Activated naive CD4-positive, alpha-beta T cell treated with anti-CD3 and anti-CD28 coated beads, Interleukin-2, amount 50 U/mL, for 16 hours (primary cell): ENCODE measurements at places on chromosomes 7 and 10.
A peak's percentile ranks its signal among the peaks of the same experiment; 100 is the strongest.

GRCh38 chr10:23584396-23584795 is 145.5 kb downstream of the OTUD1 start:
- no peak for DNase-seq

DNA sequence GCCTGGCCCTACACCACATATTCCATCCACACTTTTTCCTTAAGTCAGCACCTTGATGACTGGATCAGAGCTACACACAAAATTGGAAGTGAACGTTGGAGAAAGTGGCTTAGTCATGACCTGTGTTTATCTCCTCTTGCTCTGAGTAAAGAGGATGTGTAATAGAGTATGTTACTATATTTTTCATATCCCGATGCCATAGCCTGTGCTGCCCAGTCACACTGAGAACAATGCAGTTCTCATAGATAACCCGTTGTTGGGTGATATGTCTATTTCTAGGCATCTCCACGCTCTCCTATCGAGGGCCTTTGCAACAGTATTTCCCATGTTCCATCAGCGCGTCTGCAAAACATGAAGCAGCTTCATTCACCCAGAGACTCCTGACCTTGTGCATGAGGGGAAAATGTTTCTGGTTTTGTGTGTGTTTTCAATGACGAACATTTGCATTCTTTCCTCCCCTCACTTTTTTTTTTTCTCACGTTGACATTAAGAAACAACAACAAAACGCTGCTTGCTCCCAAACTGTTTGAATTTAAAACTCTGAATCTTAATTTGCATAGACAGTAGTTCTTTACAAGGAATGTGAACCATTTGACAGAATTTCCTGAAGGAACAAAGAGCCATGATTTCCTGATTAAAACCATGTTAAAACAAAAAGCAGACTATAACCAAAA is 43.4 kb downstream of the GRK5 start:
- DNase-seq = no peak

GRCh38 chr10:78211561-78212051 is 177.9 kb downstream of the RPS24 start:
- no peak for DNase-seq

- no peak for DNase-seq
Measured at GRCh38 chr7:101615446-101615845, 13.7 kb downstream of the MYL10 start.

- DNase-seq = no peak
Measured at GRCh38 chr10:51377932-51378599, 303.8 kb downstream of the PRKG1 start.

DNA sequence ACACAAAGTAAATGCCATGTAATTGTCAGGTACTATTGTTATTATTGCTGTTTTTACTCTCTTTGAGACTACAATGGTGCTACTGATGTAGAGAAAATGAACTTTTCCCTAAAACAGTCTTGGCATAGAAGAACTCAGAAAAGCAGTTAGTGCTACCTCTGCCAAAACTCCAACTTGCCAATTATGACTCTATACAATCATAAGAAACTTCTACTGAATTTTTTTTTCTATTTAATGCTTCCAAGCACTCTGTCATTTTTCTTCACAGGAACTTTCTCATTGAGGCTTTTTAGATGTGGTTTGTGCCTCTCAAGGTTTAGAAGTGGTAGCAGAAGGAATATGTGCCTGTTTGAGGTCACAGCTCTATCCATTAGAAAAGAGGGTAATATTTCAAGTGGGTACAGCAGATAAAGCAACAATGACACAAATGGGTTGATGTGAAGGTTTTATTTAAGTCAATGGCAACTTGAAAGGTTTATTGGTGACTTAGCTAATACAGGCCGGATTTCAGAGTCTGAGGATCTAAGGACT is 64.0 kb upstream of the FERD3L start:
- no peak for DNase-seq

GRCh38 chr7:93008833-93009232 is 108.9 kb downstream of the SAMD9 start:
- no peak for DNase-seq

- DNase-seq = no peak
Measured at GRCh38 chr7:15753887-15754579, 67.5 kb upstream of the MEOX2 start.

GRCh38 chr10:17563452-17563851 is 53.7 kb downstream of the HACD1 start:
- no peak for DNase-seq

DNA sequence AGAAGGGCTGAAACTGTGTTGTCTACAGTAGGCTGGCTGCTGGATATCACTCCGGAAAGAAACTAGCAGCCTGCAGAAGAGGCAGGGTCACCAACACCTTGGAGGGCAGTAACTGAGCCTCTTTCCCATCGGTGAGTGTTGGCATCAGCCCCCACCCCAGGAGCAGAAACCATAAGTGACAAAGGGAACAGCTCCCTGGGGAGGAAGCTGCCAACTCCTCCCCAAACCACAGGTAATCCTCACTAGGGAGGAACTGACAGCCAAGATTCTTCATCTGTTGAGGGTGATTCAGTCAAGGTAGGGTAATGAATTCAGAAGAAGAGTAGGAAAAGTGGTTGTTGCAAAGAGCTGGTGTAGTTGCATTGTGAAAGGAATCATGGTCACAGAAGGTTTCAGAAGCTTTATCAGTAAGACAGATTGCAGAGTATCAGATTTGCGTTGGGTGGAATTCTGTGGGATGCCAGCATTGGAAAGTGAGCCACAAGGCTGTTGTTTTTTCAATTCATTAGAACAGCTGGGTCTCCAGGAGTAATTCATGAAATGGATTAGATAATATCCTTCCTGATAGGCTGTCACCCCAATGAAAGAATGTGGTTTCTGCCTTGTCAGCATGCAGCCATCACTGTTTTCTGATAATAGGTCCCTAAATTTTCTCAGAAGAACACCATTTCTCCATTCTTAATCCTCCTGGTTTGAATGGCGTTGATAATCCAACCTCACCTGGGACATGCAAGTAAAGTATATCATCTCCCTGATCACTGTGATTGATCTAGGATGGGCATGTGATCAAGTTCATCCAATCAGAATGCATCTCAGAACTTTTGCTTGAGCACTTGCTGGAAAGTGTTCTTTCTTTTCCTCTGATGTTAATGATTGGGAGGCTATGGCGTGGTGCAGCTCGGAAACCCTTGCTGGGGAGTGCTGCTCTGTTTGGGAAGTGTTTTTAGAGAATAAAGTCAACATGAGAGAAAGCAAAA is 75.0 kb upstream of the CTBP2 start:
- no peak for DNase-seq

DNA sequence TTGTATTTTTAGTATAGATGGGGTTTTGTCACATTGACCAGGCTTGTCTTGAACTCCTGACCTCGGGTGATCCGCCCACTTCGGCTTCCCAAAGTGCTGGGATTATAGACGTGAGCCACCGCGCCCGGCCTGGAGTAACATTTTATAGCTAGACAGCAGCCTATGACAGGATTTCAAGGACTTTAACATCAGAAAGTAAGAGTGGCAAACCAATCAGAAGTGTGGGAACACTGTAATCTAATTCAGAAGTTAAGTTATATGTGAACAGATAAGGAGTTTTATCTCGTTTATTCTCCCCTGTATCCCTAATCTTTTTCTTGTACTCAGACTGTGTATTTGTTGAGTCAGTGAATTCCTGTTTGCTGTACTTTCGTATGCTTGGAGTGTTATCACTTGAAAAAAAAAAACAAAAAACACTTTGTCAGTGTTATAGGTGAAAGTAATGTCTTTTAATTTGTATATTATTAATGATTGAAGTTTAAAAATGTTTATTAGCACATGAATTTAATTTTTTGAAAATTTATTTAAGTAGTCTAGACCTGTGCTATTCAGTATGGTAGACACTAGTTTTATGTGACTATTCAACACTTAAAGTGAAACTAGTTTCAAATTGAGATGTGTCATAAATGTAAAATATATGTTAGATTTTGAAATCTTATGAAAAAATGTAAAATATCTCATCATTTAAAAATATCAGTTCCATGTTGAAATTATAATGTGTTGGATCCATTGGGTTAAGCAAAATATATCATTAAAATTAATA is 38.6 kb downstream of the RSBN1L start:
- DNase-seq = no peak

DNA sequence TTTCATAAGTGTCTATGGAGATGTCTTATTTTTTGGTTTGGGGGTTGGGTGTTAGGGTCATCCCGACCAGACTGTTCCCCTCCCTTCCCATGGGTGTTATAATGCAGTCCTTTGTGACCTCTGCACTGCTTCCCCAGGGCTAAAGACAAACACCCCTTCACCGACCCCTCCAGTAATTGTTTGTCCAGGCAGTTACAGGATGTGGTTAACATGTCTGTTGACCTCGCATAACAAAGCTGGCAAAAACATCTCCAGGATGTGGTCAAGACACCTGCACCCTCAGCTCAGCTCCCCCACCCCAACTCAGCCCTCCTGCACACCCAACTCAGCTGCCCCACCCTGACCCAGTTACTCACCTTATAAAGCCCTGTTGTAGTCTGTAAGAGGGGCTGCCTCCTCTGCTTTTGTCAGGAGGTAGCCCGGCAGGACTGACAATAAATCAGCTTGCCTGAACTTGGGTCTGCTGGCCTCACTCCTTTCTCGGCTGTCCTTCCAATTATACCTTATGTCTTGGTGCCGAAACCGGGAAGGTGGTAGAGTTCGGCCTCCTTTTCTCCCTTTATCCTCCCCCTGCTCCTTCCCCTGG is 102.2 kb downstream of the ZNF92 start:
- no peak for DNase-seq

DNA sequence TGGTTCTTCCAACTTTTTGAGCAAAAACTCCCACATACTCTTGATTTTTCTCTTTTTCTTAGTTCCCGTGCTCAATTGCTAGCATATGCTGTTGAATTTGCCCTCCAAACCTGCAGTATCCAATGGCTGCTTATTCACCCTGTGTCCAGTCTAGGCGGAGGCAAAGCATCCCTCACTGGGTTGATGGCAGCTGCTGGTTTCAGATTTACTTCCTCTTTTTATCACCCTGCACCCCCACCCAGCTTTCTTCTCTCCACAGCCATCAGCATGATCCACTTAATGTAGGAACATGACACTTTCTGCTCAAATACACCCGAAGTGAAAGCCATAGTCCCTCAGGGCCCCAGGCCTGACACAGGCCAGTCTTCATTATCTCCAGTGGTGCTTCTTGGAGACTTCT is 87.6 kb upstream of the ADARB2 start:
- DNase-seq = no peak

DNA sequence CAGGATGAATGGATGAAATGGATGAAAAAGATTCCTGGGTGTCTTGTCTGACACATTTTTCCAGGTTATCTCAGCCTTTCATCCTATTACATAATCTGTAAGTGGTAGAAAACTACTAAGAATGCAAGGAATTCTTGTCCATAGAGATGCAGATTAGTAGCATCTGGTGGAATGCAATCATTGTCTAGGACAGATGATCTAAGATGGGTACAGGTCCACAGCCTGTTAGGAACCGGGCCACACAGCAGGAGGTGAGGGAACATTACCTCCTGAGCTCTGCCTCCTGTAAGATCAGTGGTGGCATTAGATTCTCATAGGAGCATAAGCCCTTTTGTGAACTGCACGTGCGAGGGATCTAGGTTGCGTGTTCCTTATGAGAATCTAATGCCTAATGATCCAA is 225.0 kb downstream of the CALN1 start:
- no peak for DNase-seq

DNA sequence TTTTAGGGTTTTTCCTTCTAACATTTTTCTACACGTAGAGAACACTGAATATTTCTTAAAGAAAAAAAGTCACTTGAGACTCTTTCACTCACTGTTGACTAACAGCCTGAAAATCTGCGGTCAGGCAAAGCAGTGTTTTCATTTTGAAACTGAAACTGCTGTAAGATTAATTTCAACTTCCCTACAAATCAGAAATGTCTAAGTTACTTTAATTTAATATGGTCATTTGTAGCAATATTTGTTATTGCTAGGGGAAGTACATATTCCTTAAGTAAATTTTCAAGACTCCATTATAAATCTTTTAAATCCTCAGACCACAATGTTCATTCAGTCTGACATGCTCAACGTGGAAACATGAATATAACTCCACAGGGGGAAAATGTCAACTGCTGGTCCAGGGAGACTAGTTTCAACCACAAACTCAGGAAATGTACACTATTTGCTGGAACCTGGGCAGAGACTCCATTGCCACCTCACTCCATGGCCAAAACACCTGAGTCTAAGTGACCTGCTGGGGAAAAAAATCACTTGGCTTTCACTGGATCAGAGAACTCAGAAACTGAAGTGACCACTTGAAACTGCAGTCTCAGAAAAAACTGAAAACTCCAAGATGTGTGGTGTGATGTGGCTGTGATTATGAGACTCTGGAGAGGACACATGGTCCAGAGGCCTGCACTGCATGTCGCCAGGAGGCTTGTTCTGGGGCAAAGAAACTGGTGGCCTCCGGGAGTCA is 161.2 kb downstream of the TAX1BP1 start:
- DNase-seq = peak; percentile 15

DNA sequence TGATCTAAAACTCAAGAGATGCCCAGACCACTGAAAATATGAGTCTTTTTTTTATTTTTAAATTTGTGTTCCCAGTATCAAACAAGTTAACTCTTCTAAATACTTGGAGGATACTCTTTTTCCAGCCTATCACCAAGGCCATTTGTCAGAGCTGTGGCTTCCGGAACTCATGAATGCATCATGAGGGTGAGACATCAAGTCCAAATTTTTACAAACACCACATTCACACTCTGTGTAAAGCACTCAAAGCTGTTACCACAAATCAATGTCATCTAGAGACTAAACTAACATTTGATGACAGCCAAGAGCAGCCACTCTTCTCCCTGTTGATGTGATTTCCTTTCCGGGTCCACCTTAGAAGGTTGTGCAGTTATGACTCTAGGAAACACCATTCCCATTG is 43.8 kb upstream of the ARID5B start:
- DNase-seq = no peak

DNA sequence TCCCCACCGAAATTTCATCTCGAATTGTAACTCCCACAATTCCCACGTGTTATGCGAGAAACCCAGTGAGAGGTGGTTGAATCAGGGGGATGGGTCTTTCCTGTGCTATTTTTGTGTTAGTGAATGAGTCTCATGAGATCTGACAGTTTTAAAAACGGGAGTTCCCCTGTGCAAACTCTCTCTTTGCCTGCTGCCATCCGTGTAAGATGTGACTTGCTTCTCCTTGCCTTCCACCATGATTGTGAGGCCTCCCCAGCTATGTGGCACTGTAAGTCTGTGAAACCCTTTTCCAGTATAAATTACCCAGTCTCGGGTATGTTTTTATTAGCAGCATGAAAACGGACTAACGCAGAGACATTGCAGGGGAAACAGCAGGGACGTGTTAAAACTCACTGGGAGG is 5.3 kb upstream of the OLAH start:
- DNase-seq = no peak

GRCh38 chr10:73991884-73992245 is 6.1 kb upstream of the VCL start:
- peak; percentile 56 for DNase-seq

GRCh38 chr7:55794527-55794926 is 68.0 kb downstream of the SEPTIN14 start:
- no peak for DNase-seq

DNA sequence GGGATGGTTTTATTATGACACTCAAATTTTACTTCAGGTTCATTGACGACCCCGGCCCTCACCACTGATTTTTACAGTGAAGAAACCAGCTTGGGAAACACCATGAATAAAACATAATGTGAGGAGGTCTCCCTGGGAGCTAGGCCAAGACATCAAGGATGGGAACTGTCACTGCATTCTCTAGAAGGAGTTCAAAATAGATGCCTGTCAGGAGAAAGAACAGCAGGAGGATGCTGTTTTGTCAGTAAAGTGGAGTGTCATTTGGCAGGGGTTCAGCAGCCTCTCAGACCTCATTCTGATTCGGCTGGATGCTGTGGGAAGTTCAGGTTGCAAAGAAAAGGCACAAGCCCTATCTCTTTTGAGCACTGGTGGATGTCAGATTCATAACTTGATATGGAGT is 360.3 kb upstream of the C7orf33 start:
- no peak for DNase-seq
